ENCODE measurements at places on chromosomes 11 and 22.
A peak's percentile ranks its signal among the peaks of the same experiment; 100 is the strongest.

GRCh38 chr11:44140805-44141204, 45.3 kb downstream of the EXT2 start:
- DNase-seq: no peak

DNA sequence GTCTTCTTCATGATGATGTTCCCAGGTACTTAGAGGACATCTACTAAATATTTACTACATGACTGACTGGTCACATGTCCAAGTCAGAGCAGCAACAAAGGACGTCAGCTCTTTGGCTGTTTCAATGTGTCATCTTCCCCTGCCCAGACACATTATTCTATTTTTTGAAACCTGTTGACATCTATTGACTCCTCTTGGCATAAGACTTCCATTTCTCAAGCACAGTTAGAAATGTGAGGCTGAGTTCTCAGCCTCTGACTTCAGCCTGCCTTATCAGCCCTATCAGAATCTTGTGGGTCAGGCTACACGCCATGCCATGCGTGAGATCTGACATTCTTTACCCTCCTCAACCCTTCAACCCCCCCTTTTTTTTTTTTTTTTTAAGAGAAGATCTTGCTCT, 63.8 kb downstream of the SC5D start:
- DNase-seq: no peak

DNA sequence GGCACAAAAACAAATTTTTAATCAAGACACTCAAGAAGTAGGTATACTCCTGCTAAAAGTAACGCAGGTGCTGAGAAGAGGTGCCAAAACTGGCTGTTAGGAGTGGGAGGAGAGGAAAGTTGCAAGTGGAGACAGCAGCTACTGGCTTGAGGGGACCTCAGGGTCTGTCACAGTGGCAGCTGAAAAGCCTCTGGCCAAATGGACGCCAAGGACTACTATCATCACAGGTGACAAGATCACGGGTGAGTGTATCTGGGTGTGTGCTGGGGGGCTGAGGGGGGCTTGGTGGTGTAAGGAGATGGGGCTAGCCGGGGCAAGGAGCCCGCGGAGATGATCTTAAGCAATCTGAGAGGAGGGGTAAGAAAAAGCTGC, 687 bp downstream of the ZNF202 start:
- DNase-seq: no peak

DNA sequence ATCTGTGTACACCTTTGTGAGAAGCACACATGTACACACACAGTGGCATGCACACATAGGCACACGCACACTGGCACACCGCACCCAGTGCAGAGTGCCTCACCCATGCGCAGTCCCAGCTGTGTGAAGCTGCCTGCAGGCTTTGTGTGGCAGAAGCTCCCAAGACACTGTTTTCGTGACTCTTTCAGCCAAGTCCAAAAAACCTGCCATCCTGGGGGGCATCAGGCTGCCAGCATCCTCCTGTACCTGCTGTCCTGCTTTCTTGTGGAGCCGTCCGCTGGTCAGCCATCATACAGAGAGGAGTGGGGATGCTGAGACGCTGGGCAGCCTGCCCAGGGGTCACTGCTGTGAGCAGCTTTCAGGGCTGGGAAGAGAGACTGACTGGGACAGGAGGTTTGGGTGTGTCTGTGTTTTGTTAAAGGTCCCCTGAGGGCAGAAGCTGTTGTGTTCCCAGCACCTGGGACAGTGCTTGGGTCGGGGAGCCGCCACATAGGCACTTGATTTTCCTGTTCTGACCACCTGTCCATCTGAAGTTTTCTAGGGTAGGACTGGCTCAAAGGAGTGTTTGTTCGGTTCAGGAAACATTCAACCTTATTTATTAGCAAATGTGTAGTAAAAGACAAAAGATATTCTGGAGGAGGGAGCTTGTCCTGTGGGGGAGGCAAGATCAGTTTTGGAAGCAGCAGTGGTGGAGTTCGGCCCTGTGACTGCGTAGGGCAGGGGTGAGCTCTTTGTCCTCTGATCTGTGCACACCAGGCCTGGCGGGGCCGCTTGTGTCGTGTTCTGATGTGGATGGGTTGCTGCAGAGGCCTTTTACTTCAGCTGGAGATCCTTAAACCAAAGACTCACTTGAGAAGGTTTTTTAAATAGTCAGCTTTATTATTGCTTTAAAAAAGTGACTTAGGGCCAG, 29.7 kb downstream of the AP2A2 start:
- no peak for DNase-seq

DNA sequence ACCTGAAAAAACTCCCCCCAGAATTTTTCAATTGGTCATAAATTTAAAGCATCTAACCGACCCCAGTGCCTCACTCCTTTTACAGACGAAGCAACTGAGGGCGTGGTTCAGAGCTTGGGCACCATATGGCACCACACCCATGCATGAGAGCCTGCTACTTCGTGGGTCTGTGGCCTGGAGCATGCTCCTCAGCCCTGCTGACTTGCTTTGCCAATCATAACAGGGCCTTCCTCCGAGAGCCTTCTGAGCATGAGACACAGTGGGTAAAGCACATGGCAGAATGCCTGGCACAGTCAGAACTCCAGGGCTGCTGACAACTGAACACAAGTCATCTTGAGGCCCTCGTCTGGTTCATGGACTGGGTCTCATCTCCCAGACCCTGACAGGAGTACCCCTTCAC, 33.3 kb downstream of the HIRA start:
- no peak for DNase-seq

- no peak for DNase-seq
Observed at GRCh38 chr22:37165940-37166674, 16.4 kb upstream of the IL2RB start.

GRCh38 chr11:109960831-109961230, 132.4 kb upstream of the ZC3H12C start:
- DNase-seq: peak; percentile 37

DNA sequence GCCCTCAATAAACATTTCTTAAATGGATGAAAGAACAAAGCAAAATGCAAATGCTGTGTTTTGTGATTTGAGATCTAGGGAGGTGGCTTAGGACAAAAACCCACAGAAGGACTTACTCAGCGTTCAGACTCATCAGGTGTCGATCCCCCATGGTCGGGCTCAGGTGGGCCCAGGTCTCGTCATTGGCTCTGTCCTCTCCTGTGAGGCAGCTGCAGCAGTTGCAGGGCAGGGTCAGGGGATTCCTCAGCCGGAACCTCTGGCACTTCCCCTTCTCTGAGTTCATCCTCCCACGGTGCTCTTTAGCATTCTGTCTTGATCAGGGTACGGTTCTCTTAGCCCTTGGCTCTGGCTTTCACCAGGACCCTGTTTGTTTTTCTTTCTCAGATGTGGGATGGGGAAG, 14.0 kb upstream of the ACR start:
- no peak for DNase-seq

DNA sequence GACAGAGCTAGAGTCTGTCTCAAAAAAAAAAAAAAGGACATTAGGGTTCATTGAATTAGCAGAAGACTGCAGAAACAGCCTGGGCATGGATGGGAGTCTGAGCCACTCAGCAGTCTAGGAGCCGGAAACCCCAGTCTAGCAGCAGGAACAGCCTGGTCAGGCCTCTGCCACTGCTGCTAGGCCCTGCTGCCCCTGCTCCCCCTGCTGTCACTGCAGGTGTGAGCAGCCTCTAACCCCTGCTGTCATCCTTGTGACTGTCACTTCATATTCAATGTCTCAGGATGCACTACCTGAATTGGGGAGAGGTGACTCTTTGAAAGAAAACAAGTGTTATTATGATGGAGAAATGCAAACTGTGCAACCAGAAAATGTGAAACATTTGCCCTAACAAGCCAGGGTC, 7.0 kb upstream of the DDX17 start:
- DNase-seq: no peak

Measured in gastrocnemius medialis (tissue), 4 donors.